Astrocyte of the spinal cord (primary cell): ENCODE measurements at places on chromosomes 12 and 14.

DNA sequence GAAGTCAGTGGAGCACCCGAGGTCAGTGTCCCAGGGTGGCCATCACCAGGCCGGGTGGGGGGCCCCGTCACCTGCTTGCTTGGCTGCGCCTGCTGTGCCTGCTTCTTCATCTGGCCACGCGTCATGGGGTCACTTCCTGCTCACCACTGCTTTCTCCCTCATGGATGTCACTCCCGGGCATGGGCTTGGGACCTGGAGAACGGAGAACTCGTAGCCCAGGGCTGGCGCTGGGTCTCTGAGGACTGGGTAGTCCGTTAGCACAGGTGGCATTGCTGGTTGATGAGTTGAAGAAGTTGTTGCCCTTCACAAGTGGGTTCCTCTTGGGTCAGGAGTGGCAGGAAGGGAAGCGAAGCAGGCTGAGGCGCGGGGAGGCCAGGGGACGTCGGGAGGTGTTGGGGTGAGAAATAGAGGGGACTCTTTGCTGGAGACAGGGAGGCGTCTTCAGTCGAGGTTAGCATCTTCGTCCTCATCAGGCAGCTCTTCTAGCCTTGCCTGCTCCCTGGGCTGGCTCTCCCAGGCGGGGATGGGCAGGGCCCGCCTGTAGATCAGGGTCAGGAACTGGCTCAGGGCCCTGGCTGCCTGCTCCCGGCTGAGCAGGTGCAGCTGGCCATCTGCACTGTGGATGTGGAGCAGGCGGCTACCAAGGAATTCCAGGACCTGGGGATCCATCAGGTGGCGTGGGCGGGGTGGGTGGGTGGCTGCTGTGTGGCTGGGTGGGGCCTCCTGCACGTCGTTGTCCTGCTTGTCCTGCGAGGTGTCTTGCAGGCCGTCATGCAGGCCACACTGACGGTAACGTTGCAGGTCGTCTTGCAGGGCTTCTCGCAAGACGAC, 23.0 kb downstream of the RTL1 start:
- DNase-seq = no peak

- DNase-seq = peak; percentile 59
These were observed 9.5 kb upstream of the CRADD start for GRCh38 chr12:93667672-93668071.

- DNase-seq = no peak
These were observed 1010.3 kb downstream of the LRFN5 start for GRCh38 chr14:42617005-42617404.

GRCh38 chr12:119704065-119704747, 36.3 kb downstream of the PRKAB1 start:
- DNase-seq = no peak

DNA sequence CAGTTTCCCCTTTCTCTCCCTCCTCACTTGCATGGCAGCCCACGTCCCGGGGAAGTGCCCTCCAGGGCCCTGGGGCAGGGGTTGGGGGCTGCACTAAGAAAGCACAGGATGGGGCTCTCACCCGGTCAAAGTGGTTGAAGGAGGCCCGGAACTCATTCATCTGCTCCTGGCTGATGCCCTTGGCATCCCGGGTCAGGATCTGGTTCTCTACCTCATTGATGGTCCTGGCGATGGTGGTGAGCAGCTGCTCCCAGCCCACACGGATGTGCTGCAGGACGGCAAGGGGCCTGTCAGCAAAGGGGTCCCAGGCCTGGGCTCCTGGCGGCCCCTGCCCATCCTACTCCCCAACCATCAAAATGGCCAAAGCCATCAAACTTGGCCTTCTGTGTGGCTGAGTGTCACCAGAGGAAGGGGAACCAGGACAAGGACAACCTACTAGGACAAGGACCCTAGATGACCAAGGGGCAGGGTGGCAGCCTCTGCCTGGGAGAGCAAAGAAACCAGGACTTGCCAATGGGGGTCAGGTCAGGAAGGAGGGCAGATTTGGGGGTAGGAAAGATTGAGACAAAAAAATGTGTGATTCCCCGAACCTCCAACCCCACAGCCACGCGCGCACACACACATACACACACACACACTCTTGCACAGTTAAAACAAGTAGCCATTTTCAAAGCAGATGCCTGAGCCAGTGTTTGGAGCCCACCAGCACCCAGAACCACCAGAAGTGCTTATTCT, 87.1 kb upstream of the ZFP36L1 start:
- no peak for DNase-seq

GRCh38 chr14:67557656-67558055, 24.6 kb downstream of the PLEKHH1 start:
- DNase-seq = no peak

- peak; percentile 98 for DNase-seq
These were observed 43.4 kb downstream of the ELK3 start for GRCh38 chr12:96237465-96238077.

- DNase-seq = no peak
These were observed 2.4 kb downstream of the RPL36AL start for GRCh38 chr14:49617852-49618519.

GRCh38 chr12:103441437-103442181, 54.2 kb downstream of the C12orf42 start:
- no peak for DNase-seq

DNA sequence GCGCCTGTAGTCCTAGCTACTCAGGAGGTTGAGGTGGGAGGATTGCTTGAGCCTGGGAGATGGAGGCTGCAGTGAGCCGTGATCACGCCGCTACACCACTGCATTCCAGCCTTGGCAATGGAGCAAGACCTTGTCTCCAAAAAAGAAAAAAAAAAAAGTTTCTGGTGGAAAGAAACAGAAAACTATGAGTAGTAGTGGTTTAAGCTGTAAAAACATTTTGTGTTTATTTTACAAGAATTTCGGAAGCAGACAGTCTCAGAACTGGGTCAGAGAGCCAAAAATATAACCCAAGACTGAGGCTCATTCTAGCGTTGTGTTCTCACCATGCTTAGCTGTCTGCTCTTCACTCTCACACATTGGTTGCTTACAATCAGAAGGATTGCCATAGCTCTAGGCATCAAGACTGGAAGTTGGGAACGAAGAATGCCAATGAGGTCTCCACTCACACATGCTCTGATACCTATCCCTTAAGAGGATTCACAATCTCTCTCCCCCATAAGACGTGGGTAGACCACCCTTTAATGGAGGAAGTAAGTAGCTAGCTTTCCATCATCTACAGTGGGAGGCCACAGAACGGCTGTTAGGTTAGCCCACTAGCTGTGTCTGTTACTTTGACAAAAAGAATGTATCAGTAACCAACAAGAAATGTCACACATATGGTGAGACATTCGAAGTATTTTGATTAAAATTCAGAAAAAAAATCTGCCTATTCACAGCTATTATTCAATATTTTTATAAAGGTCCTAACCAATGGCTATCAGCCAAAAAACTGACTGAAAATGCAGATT, 117.6 kb upstream of the RASSF8 start:
- DNase-seq = peak; percentile 82

- DNase-seq = peak; percentile 96
These were observed 20.6 kb upstream of the PYGL start for GRCh38 chr14:50964683-50965390.

DNA sequence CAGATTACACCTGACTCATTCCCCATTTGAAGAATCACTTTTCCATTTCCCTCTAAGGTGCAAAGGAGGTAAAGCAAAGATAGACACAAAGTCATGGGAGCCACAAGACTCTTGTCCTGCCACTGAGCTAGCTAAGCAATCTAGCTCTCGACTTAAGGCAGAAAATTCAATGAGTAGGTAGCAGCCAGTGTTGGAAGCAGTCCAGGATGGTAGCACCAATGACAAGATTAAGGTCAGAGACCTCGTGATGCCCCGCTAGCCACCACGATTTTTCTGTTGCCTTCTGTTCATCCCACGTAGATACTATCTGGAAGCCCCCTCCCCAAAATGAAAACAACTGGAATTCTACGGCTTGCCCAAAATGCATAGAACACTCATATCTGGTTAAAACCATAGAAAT, 1.4 kb downstream of the VAMP1 start:
- DNase-seq = no peak

DNA sequence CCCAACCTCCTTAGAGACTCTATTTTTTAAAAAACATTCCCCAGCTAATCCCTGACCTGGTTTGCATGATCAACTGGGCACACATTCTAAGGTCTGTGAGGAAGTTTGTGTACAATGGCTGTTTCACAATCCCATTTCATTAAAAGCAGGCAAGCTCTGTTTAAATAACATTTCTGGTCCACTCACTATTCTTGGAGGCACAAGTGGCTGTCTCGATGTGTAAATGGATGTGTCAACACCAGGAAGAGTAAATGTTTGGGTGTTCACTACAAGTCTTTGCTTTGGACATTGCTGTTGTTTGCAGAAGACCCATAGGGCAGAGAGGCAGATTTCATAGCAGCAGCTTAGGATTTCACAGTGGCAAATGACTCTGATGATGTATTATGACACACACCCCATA, 98.3 kb downstream of the PDZRN4 start:
- DNase-seq = no peak

DNA sequence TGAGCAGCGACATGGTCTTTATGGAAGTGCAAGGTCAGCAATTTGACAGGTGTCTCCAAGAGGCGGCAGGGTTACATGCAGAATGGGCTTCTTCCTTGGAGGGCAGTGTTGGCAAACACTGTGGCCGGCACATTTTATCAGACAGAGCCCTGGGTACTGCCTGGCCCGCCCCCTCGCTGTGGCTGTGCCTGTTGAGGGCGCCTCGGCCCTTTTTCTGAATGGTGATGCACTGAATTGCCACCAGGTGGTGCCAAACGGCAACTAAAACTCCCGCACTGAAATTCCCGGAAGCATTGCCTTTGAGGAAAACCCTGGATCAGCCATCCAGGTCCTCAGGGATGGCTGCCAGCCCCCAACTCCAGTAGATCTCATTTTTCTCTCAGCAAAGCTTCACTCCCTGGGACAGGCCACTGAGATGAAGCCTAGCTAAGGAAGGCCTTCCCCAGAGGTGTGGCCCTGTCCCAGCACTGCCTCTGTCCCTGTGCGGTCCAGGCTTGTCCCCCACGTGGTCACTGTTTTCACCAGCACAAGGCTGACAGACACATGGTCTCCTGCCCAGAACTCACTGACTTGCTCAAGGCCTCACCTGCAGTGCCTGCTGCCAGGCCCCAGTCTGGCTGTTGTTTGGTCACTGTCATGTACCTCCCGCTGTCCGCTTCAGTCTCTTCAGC, 73.6 kb downstream of the TESC start:
- DNase-seq = peak; percentile 62

GRCh38 chr12:100632445-100632892, 59.0 kb downstream of the GAS2L3 start:
- DNase-seq = no peak

GRCh38 chr14:99260116-99260515, 11.9 kb downstream of the BCL11B start:
- no peak for DNase-seq

- peak; percentile 18 for DNase-seq
These were observed 479.4 kb upstream of the DCN start for GRCh38 chr12:91662021-91662420.
